HT1080 (cell line): ENCODE measurements at places on chromosomes 2 and 18. TPM values are rescaled to one million over a fixed set of nuclear protein-coding genes. Genes with fewer than 3 reads are reported as not detected.

The SEMA4F gene
- total RNA-seq, result 11.6 and 12.7 TPM in 2 replicates

The WDFY1 gene
- 60.8 and 120 TPM in 2 replicates for total RNA-seq

The CYP27C1 gene
- total RNA-seq, result 1.4 and 1.5 TPM in 2 replicates

The CTAGE1 gene
- total RNA-seq, result not detected in 2 replicates

The CRYGD gene
- not detected in 2 replicates for total RNA-seq

The ERICH2 gene
- total RNA-seq, result not detected in 2 replicates

The FZD7 gene
- total RNA-seq, result 5.7 and 7.2 TPM in 2 replicates

The POTEJ gene
- not detected in 2 replicates for total RNA-seq

The FBLN7 gene
- 0.03 TPM in 2 replicates for total RNA-seq

The FAM210A gene
- total RNA-seq, result 47.2 and 51.1 TPM in 2 replicates

The FAM124B gene
- total RNA-seq, result not detected in 2 replicates

The FAHD2B gene
- 1.1 and 1.4 TPM in 2 replicates for total RNA-seq

The EML6 gene
- 1.6 and 1.8 TPM in 2 replicates for total RNA-seq

The CAPN14 gene
- 0.03 and 0.24 TPM in 2 replicates for total RNA-seq

The DLX1 gene
- 5.8 and 9.7 TPM in 2 replicates for total RNA-seq

The POTEC gene
- total RNA-seq, result 0.24 TPM in 1 of 2 replicates, not detected in the other

The LRATD1 gene
- total RNA-seq, result 8.2 and 11.1 TPM in 2 replicates

The MATN3 gene
- total RNA-seq, result 0.07 and 0.47 TPM in 2 replicates

The HSBP1L1 gene
- total RNA-seq, result not detected in 2 replicates

The APCDD1 gene
- total RNA-seq, result not detected in 2 replicates

The NPHP1 gene
- 1.8 and 1.9 TPM in 2 replicates for total RNA-seq

The PFN4 gene
- 0.42 TPM in 1 of 2 replicates, not detected in the other for total RNA-seq

The AKAIN1 gene
- not detected in 2 replicates for total RNA-seq
